Left lung (tissue), 14 donors: ENCODE measurements at places on chromosomes 16 and 17. TPM values are rescaled to one million over a fixed set of nuclear protein-coding genes. Genes with fewer than 3 reads are reported as not detected.

DNA sequence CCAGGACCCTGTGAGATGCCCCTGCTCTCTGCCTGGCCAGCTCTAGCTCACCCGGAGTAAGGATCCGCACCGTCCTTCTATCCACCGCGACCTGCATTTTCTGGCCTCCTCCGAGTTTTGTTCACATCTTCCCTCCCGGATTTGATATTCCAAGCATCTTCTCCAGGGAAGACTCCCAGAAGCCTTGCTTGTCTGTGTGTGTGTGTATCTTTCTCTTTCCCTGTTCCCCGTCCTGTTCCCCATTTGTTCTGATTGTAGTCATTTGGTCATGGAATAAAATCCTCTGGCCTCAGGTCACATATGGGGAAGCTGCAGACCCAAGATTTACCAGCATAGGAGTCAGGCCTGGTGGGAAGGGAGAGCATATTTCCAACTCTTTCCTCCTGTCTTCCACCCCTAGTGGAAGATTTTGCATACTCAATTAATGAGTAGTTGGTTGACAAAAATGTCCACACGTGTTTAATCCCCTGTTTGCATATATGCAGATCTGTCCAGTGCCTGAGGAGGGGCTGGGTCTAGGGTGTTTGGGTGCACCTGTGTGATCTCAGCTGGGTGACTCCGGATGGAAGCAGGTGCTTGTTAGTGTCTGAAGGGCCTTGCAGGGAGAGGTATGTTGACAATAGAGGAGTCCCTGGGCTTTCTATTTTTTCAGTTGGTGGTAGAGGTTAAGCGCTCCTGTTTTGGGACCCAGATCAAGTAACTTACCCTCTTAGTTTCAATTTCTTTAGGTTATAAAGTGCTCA, 1.9 kb downstream of the PRAC1 start:
- no peaks in the 10 kb centered on the region for H3K36me3 ChIP-seq
- no peak for DNase-seq
- H3K4me3 ChIP-seq = no peak overlapping the region
- H3K4me1 ChIP-seq = peaks cover 34% of the 10 kb centered on the region

DNA sequence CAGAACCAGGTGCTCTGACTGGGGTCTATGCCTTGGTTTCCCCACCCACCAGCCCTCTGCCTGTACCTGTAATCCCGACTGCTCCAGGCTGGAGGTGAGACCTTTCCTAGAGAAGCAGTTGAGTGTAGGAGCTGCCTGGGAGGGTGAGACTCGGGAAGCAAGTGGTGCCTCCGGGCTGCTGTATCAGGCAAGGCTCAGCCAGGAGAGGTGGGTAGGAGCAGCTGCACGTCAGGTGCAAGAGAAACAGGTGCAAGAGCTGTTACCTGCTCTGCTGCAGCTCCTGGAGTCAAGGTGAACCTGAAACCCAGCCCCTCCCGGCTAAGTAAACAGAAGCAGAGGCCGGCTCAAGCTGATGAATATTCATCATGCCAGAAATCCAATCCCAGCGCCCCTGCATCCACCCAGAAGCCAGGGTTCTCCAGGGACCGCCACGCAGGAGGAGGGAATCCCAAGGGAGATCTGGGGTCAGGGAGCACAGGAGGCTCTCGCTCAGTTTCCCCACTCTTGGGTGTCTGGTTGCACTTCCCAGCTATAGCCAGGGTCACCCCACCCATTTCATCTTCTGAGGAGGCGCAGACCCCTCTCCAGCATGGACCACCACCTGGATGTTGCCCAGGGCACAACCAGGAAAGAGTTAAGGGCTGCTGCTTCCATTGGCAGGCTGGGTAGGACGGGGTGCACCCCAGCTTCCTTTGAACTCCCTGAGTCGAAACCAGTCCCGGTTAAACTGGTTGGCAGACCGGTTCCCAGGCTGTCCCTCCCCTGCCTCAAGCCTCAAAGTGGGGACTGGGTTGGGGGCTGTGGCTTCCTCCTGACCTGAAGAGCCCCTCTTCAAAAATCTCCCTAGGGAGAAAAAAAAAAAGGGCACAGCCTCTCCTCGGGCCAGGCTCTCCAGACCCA, at the start of gene PRR15L:
TSS of gene PRR15L (minus strand) at position 293 of the 900 bp plus-strand sequence. CDS start 4,649 bp downstream, outside the sequence.
- peak within 1 kb of the TSS; percentile 47 for H3K4me3 ChIP-seq
- no peaks in the 10 kb centered on the region for H3K4me1 ChIP-seq
- H3K36me3 ChIP-seq = no peaks in the 10 kb centered on the region
- no peak for DNase-seq

DNA sequence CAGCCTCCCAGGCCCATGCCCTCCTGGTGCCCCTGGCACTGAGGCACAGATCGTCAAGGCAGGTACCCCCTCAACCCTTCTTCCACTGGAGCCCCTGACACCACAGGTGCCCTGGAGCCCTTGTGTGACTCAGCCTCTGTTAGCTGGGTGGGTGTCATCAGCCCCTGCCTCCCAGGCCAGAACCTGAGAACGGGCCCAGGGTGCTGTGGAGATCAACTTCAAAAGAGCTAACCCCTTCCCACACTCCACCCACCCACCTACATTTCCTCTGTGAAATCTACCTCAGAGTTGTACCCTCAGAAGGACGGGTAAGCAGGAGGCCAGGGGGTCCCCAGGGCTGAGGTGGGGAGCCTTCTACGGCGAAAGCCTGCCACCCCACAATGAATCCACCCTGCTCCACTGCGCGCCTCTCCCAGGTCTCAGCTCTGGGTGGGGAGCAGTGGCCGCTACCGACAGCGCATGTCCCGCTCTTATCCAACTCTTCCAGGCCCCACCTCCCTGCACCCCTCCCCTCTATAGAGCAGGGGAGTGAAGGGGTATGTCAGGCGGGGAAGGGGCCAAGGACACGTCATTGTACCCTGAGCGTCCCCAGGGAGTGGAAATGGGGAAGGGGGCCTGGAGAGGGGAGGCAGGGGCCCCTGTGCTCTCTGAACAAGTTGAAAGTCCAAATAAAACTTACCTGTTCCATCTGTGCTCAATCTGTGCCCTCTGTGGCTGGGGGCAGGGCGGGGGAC, 17.6 kb downstream of the TBKBP1 start:
- no peak for DNase-seq
- no peaks in the 10 kb centered on the region for H3K4me1 ChIP-seq
- peaks cover 35% of the 10 kb centered on the region for H3K36me3 ChIP-seq
- no peaks in the 10 kb centered on the region for H3K27me3 ChIP-seq

- H3K27ac ChIP-seq = no peak overlapping the region
- H3K4me1 ChIP-seq = no peaks in the 10 kb centered on the region
- no peaks in the 10 kb centered on the region for H3K36me3 ChIP-seq
Measured at GRCh38 chr16:63581570-63581969, 1540.3 kb downstream of the CDH11 start.

EIF3CL gene
- 10.6 TPM for total RNA-seq

- H3K4me1 ChIP-seq = no peaks in the 10 kb centered on the region
- H3K4me3 ChIP-seq = no peak overlapping the region
- H3K36me3 ChIP-seq = no peaks in the 10 kb centered on the region
- H3K27me3 ChIP-seq = peaks cover 18% of the 10 kb centered on the region
Measured at GRCh38 chr17:33261820-33262219, 31.3 kb downstream of the ASIC2 start.

- H3K4me1 ChIP-seq = no peaks in the 10 kb centered on the region
- no peaks in the 10 kb centered on the region for H3K27me3 ChIP-seq
- H3K27ac ChIP-seq = no peak overlapping the region
- no peak overlapping the region for H3K4me3 ChIP-seq
Measured at GRCh38 chr16:62638324-62638911, 602.2 kb upstream of the CDH8 start.

INCA1 gene
- 1.0 TPM for total RNA-seq

AGRP gene
- total RNA-seq = 1.9 TPM

TMEM98 gene
- 57.1 TPM for total RNA-seq

CACNB1 gene
- total RNA-seq = 31.4 TPM

DNA sequence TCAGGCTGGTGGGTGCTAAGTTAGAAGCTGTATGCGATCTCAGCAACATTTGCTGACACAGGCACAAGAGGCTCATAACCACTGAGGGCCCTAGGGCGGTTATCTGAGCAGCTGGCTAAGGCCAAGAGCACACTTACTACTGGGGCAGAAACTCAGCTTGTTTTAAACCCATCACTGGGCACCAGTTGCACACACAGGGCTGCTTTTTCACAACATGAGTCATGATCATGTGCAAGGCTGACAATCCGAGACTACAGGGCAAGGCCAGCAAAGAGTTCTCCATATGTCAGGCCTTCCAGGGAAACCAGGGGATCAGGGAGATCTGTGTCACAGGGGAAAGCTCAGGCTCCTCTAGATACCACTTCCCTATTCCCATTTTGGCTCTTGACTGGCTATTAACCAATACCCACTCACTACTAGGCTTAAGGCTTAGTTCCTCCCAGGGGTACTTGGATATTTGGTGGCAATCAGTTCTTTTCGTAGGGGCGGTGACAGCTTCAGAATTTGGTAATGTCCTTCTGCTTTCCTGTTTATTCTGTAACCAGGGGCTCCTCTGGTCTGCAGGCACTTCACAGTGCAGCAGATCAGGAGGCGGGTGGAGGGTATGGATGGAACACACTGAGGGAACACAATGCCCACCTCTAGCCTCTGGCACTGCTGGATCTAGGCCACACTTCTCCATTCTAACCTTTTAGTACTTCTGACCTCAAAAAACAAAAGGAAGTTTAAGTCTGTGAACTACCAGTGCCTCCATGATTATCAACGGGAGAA, 44.9 kb upstream of the ERN1 start:
- H3K4me1 ChIP-seq = peaks cover 66% of the 10 kb centered on the region
- H3K36me3 ChIP-seq = no peaks in the 10 kb centered on the region
- no peak for DNase-seq
- peak overlapping the region; percentile 80 for H3K27ac ChIP-seq
- no peaks in the 10 kb centered on the region for H3K27me3 ChIP-seq
- H3K4me3 ChIP-seq = no peak overlapping the region

DNA sequence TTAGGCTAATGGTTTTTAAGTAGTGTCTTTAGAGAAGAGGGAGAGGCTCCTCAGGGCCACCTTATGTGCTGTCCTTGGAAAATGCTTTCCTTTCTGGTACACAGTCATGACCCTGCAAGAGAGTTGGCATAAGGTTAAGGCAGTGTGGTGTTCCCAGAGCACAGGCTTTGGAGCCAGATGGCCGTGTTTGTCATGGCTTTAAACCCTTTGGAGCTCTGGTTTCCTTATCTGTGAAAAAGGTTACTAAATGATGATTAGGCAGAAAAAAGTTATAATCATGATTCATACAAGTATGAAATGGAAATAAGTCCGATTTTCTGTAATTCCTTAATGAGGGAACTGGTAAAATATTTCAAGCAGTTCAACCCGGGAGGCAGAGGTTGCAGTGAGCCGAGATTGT, 13.2 kb downstream of the UTP4 start:
- H3K27ac ChIP-seq = no peak overlapping the region
- H3K4me3 ChIP-seq = no peak overlapping the region
- no peaks in the 10 kb centered on the region for H3K36me3 ChIP-seq
- no peak for DNase-seq
- no peaks in the 10 kb centered on the region for H3K4me1 ChIP-seq
